ENCODE measurements at places on chromosomes 11 and 22. TPM values are rescaled to one million over a fixed set of nuclear protein-coding genes. Genes with fewer than 3 reads are reported as not detected.

ZP1 gene
- not detected for total RNA-seq

CHCHD10 gene
- total RNA-seq = 1.6 TPM

MPPED2 gene
- 0.33 TPM for total RNA-seq

CYB5R2 gene
- 5.5 TPM for total RNA-seq

RHOD gene
- 13.4 TPM for total RNA-seq

DTX4 gene
- 7.8 TPM for total RNA-seq

IFITM10 gene
- total RNA-seq = 0.29 TPM

GRIK4 gene
- total RNA-seq = 0.33 TPM

SCN4B gene
- total RNA-seq = under 0.01 TPM

OR6T1 gene
- total RNA-seq = not detected

ZNF280B gene
- total RNA-seq = 1.6 TPM

ALG12 gene
- 29.7 TPM for total RNA-seq

OR8A1 gene
- not detected for total RNA-seq

NCF4 gene
- not detected for total RNA-seq

CRYBA4 gene
- total RNA-seq = not detected

HPS5 gene
- 25.1 TPM for total RNA-seq

GAL3ST3 gene
- total RNA-seq = 0.65 TPM

KDM4E gene
- total RNA-seq = not detected

FAM227A gene
- total RNA-seq = 2.3 TPM

GPHA2 gene
- not detected for total RNA-seq

DGCR6L gene
- total RNA-seq = 42.9 TPM

BIK gene
- 0.76 TPM for total RNA-seq

RAG1 gene
- total RNA-seq = 1.9 TPM

DEFB131B gene
- total RNA-seq = not detected

KLHL35 gene
- total RNA-seq = 2.0 TPM

CYP2R1 gene
- 8.8 TPM for total RNA-seq

AGBL2 gene
- 3.6 TPM for total RNA-seq

RAB36 gene
- 1.6 TPM for total RNA-seq

SCN2B gene
- total RNA-seq = under 0.01 TPM

CELSR1 gene
- 26.1 TPM for total RNA-seq

PSMD13 gene
- total RNA-seq = 206 TPM

PIWIL4 gene
- 0.65 TPM for total RNA-seq

Measured in vein endothelial cell (primary cell).